ENCODE measurements at places on chromosomes 1 and 21.

DNA sequence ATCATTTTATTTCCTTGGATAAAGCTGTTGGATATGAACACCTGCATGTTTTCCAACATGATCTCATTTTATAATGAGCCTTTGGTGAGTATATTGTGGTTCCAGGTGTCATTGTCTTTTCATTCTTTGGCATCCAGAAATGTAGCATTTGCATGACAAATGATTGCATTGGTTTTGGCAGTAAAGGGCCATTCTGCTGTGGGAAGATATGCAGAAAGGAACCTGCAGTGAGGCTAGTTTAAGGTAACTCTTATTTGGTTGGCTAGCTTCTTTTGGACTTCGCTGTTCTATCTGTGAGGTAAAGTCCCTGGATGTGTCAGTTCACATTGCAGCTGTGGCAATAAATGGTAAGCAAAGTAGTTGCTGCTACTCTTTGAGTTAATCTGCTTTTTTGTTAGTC is 343.0 kb downstream of the AMY1C start:
- DNase-seq: no peak

DNA sequence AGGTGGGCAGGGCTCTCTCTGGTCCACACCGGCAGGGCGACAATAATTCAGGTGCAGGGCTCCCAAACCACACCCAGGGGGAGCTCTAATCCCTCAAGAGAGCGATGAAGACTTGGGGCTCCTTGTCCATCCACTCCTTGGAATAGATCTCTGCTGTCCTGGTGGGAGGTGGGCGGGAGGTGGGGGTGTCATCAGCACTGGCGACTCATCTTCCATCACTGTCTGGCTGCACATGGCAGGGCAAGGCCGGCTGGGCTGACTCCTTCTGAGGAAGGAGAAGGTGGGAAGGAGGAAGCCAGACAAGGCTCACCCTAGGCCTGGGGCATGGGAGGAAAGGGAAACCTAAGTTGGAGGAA is 29.3 kb downstream of the TNNT2 start:
- DNase-seq: no peak

DNA sequence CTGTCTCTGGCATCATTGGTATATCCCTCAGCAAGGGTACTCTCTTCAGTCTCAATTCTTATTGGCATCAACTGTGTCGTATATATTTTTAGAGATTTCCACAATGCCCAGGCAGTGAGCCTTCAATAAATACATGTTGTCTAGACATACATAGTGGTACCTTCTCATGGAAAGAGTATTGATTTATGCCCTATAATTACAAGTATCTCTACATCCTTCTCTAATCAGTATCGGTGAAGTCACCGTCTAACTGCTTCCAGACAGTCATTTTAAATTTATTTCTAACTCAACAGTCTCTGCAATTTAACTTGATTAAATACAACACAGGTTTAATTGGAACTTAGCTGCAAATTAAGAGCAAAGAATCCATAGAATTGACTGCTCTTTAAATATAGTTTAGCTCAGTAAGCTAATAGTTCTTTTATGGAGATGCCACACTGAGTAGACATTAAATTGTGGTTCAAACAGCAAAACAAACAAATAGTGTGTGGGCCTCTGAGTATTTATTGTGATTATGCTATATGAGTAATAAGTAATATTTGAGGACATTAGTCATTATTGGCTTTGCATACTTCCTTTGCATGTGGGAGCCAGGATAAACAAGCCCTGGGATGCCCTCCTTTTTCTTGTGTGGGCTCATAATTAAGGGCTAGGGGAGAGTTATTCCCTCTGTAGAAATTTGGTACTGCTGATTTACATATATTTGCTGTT is 126.9 kb upstream of the DUSP10 start:
- DNase-seq: no peak

DNA sequence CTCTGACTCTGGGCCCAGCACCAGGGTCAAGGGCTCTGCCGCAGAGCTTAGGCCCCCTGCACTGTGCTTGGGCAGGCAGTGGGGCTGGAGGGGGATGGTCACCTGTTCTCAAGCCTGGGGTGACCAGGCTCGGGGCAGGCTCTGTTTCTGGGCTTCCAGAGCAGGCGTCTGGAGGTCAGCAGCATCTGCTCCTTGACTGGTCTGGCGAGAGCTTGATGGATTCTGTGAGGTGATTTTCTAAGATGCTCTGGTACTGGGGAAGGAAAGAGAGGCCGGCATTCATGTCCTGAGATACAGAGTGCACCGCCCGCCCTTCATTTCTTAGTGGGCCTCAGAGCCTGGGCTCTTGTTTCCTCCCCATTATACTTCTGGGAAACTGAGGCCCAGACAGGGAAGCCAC is 24.5 kb downstream of the RAB7B start:
- no peak for DNase-seq

- DNase-seq: no peak
Measured at GRCh38 chr1:157472959-157473358, 79.4 kb downstream of the FCRL5 start.
